ENCODE measurements at places on chromosomes 5 and 9. TPM values are rescaled to one million over a fixed set of nuclear protein-coding genes. Genes with fewer than 3 reads are reported as not detected.

GRCh38 chr9:6997330-6997729, 239.6 kb downstream of the KDM4C start:
- DNase-seq = no peak

DNA sequence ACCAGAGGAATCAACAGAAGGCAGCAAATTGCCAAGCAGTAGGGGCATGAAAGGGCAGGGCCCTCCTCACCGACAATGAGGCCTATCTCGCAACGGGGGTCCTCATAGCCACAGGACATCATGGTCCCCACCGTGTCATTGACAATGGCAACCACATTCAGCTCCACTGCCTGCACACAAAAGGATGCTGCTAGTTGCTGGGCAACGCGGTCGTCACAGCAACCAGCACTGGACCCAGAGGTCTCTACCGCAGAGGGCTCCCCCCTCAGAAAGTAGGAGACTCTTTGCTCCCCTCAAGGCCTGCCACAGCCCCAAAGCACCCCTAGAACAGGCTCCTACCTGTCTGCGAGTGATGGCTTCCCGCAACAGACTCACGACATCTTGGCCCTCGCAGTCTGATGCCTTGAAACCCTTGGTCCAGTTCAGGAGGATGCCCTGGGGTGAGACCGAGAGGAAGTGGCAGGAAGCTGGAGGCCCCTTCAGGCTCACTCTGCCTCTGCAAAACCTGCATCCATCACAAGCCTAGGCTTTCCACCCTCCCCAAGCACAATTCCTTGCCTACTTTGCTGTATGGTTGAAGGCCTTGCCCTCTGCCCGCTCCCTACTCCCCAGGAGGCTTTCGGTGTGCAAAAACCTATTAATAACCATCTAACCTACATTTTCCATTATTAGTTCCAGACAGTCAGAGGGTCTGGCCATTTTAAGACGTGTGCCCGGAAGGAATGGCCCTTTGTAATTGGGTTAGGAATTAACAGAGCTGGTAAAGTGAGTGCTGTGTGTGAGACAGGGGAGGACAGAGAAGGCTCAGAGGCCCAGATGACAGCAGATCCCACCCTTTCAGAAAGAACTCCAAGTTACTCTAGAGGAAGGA, 15.2 kb downstream of the HK3 start:
- no peak for DNase-seq

GRCh38 chr5:52481201-52481600, 306.5 kb upstream of the ITGA1 start:
- no peak for DNase-seq

GRCh38 chr5:144742361-144742760, 571.7 kb downstream of the KCTD16 start:
- no peak for DNase-seq

- no peak for DNase-seq
These were observed 508.3 kb upstream of the CCNG1 start for GRCh38 chr5:162929104-162929503.

- DNase-seq = no peak
These were observed 84.0 kb downstream of the KCNIP1 start for GRCh38 chr5:170587808-170588207.

GRCh38 chr9:16992138-16992537, 121.7 kb upstream of the BNC2 start:
- no peak for DNase-seq

DNA sequence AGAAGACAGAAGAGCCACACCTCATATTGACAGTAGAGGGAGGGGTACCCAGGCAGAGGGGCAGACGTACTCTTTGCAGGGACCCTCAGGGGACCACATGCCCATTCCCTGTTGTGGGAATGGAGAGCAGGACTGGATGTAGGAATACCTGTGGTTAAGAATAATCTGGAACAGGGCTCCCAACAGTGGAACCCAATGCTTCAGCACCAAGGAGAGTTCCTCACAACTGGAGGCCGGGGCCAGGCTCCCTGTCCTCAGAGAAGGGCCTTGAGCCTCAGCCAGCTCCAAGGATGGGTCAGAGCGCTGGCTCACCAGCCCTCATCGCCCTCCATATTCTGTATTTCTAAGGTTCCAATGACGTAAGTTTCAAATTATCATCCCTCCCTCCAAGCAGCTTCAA, 7.4 kb upstream of the SHC3 start:
- DNase-seq = peak; percentile 53

BICD2 gene
- polyA plus RNA-seq = 27.4 TPM

SPATA31A1 gene
- polyA plus RNA-seq = not detected

SUSD3 gene
- 13.3 TPM for polyA plus RNA-seq

TAF7 gene
- 157 TPM for polyA plus RNA-seq

All from renal pelvis (tissue), 12 donors.